Stimulated activated CD8-positive, alpha-beta memory T cell treated with anti-CD3 and anti-CD28 coated beads, Interleukin-7, amount 100 ng/mL, for 1 hour (primary cell): ENCODE measurements at places on chromosomes 7 and 10.

GRCh38 chr7:92953657-92954056 is 117.3 kb upstream of the CDK6 start:
- no peak for DNase-seq

GRCh38 chr7:105910172-105910571 is 33.8 kb upstream of the ATXN7L1 start:
- no peak for DNase-seq

DNA sequence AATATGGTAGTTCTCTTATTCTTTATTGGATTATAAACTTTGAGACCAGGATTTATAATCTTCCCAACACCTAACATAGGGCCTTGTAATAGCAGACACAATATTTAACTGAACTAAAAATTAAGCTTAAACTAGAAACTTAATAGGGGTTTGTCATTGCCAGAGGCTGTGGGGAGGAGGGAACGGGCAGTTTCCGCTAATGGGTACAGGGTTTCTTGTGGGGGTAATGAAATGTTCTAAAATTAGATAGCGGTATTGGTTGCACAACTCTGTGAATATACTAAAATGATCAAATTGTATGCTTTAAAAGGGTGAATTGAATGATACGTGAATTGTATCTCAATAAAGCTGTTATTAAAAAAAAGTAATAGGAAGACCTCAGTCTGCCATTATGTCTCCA is 45.4 kb downstream of the NT5C2 start:
- no peak for DNase-seq

DNA sequence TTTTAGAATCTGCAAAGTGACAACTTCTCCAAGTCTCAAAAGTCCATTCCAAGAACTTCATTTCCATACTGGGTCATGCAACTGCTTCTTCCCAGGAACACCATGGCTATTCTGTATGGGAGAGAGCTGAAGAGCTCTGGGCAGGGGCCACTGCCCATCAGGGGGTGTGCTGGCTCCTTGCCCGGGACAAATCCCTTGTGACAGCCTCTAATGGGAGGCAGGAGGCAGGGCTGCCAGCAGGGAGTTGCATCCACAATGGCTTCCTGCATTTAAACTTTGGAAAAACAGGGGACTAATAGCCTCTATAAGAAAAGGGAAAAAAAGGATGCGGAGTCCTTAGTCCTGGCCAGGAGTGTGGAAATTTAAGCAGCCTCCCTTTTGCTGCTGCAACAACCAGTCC is 18.4 kb upstream of the FRMD4A start:
- DNase-seq = no peak

- DNase-seq = no peak
Measured at GRCh38 chr7:149310113-149310836, 48.3 kb downstream of the ZNF783 start.

DNA sequence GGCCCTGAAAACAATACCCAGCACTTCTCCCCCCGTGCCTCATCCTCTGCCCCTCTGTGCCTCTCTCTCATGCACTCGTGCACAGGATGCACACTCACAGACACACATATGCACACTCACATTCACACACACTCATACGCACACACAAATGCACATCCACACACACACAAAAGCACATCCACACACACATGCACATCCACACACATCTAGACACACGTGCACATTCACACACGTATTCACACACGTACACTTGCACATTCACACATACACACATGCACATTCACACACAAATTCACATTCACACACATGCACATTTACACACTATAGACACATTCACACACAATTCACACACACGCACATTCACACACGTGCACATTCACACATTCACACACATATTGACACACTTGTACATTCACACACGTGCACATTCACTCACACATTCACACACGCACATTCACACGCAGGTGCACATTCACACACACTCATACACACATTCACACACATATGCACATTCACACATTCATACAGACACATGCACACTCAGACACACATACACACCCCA is 19.2 kb downstream of the SHH start:
- DNase-seq = no peak

- no peak for DNase-seq
Measured at GRCh38 chr7:155874411-155874810, 62.1 kb upstream of the SHH start.

DNA sequence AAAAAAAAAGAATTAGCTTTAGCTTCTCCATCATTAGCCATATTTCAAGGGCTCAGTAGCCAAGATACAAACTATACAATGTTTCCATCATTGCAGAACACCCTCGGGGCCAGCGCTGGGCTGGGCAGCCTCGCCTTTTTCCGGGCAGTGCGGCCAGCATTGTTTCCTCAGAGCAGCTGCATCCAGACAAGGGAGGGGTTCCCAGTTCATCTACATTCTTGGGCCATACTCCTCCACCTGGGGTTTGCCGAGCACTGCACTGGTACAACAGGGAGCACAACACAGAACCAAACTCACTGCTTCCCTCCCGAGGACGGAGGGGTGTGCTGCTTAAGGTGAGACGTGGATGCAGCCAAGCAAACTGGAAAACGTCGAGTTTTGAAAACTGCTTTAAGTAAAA is 2.4 kb upstream of the PKD1L1 start:
- DNase-seq = no peak

GRCh38 chr7:8637322-8637721 is 203.9 kb downstream of the NXPH1 start:
- DNase-seq = no peak

- no peak for DNase-seq
Measured at GRCh38 chr10:93126483-93127052, 52.9 kb downstream of the CYP26A1 start.
